ENCODE measurements at places on chromosomes 3 and 15. TPM values are rescaled to one million over a fixed set of nuclear protein-coding genes. Genes with fewer than 3 reads are reported as not detected.

DNA sequence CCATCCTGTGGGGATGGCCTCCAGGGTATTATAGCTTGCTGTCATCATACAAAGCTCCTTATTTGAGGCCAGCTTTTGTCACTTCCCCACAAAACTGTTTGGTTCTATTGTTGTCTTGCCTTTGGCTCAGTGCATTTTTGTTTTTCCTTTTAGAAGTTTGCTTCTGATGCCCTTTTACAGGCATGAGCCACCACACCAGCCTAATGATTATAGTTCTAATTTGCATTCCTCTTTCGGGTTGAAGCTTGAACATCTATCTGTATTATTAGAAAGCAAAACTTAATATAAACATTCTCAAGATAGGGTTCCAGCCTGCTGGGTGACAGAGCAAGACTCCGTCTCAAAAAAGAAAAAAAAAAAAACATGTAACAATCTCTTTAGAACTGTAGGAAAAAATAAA is 39.8 kb downstream of the SMARCC1 start:
- no peak for DNase-seq

DNA sequence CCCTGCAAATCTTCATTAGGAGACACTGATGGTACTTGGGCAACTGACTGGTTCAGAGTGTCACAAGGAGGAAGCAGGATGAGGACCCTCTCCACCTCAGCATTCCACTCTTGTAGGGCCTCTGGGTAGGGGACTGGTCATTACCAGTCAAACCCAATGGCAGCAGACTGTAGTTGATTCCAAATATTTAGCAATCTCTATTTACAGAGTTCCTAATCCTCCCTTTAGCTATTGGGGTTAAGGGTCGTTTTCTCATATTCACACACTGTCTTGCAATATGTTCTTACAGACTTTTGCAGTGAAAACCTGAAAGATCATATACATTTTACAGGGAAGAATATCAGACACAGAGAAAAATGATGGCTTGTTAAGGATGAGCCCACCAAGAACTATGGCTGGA is 397.7 kb downstream of the GAP43 start:
- no peak for DNase-seq

DNA sequence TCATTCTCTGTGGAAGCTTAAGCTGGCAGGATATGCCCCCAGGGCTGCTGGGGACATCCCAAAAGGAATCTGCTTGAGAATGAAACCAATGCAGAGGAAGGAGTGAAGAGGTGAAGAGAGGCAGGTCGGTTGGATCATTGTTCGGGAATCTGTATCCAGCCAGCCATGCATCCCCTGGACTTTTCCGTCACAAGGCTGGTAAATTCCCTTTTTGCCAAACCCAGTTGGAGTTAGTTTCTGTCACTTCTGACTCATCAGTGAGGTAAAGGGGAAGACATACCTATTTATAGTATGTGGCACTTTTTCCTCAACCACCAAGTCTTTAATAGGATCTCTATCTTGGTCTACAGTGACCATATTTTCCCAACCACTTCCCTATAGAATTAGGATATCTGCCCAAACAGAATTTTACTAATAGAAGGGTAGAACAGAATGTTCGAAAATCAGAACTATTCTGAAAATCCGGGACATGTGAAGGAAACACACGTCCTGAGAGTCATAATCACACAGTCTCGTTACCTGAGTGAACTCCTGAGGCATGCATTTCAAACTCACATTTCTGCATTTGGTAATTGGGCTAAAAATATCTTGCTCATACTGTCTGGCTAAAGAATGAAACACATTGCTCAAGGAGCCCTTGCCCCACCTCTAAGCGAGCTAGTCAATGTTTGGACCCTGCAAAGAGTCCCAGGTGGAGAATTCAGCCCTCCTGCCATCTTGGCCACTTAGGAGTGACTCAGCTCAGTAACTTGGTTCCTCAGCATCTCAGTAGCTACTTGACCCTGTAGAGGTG is 289.7 kb upstream of the ADAMTS9 start:
- no peak for DNase-seq

DNA sequence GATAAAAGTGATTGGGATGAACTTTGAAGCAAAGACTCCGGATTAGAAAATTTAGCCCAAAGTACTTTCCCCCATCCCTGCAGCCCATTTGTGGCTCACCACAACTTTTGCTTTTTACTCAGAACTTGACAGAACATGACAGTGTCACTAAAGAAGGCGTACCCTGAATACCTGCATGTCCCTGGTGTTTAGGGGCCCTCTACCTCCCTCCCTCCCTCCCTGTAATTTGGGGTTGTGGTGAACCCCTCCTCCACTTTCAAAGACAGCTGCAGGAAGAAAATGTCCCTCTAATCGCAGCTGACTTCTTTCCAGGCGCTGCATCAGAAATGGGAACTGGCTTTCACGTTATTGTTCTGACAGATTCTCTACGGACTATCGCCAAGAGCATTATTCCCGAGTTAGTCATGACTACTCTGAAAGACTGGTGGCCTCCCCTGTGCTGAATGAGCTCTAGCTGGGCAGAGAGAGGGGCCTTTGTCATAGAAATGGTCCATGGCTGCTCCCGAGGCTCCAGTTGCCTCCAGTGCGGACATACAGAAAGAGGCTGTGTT is 93.2 kb upstream of the ARHGEF3 start:
- DNase-seq: peak; percentile 35

GRCh38 chr3:14222900-14223594 is 44.4 kb downstream of the LSM3 start:
- no peak for DNase-seq

- DNase-seq: no peak
Measured at GRCh38 chr3:129746629-129747028, 140.2 kb upstream of the PLXND1 start.

DNA sequence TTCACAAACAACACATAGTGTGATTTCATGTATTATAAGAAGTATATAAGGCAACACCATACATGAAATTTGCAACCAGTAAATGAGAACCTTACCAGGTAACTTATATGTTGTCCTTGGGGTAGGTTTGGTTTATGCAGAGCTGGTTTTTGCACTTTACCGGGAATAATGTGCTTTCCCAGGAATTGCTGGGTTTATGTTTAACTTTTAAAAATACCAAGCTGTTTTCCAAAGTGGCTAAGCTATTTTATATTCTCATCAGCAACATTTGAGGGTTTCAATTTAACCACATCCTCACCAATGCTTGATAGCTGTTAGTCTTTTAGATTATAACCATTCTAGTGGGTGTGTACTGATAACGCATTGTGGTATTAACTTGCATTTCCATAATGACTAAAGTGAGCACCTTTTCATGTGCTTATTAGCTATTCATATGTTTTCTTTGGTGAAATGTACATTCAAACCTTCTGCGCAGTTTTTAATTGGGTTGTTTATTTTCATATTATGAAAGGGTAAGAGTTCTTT is 71.6 kb downstream of the KY start:
- no peak for DNase-seq

DNA sequence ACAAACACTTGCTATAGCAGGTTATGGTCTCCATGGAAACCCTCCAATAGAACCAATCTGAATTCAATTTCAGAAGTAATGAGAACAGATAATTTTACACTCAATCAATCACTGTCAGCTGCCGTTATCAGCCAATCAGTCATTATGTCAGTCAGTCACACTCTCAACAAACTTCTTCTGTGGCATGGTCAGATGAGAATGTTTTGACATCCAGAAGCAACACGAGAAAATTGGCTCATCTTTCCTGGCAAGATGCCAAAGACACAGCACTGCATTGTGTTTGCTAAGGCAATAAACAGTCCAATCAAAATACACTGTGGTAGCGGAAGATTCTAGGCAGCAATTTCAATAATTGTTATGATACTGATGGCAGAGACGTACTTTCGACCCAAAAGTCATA is 190.7 kb downstream of the RORA start:
- no peak for DNase-seq

DNA sequence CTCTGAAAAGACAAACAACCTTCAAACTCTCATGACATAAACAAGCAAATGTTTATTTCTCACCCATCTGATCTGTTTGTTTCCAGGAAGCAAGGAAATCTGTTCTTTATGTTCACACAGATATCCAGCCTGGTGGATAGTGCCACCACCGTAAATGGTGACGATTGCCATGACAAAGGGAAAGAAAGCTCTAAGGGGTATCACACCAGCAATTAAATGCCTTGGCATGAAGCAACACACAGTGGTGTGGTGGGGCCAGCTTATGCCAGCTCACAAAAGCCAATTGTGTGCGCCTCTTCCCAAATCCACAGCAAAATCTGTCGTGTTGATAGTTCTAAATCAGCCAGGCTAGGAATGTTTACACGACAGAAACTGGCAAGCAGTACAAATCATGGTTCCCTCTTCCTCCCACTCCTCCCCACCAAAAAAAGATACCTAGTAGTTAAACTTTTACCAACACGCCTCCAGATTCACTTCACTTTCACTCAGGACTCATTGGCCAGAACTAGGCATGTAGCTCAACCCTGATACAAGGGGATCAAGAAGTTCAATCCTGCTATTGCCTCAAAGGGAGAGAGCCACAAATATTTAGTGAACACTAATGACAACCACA is 189.2 kb upstream of the SLCO3A1 start:
- DNase-seq: no peak

GRCh38 chr15:38477637-38478036 is 23.7 kb downstream of the FAM98B start:
- no peak for DNase-seq

DNA sequence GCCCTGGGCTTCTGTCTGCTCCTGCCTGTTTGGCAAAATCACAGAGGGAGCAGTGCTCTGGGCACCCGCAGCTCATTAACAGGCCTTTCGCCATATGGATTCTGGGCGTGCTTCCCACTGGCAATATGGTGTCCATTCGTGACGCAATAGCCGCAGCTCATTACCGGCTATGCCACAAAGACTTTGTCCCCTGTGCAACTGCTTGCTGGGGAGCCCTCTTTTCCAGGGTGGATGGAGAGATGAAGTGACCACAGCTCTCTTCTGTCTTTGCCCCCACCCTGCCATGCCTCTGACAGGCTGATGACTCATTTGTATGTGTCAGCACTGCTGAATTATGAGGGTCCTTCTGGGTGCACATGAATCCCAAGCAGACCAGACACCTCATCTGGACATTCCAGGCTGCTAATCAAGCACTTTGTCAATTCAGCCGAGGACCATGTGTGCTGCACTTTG is 214.3 kb upstream of the FEZF2 start:
- DNase-seq: no peak

GRCh38 chr3:189275852-189276251 is 104.1 kb downstream of the TPRG1 start:
- DNase-seq: no peak

- DNase-seq: no peak
Measured at GRCh38 chr3:45603226-45603625, 8.7 kb downstream of the LIMD1 start.

GRCh38 chr3:10419637-10420232 is 85.7 kb downstream of the ATP2B2 start:
- DNase-seq: peak; percentile 61

Gene MYEF2
- total RNA-seq: 25.2 TPM

Gene MUSTN1
- not detected for total RNA-seq

Gene ATP8B4
- total RNA-seq: 6.8 TPM

Gene CTXND1
- total RNA-seq: not detected

Gene IL16
- 242 TPM for total RNA-seq

Gene TM4SF4
- total RNA-seq: not detected

Gene C3orf70
- 0.06 TPM for total RNA-seq

Gene UBA5
- 37.8 TPM for total RNA-seq

Gene MEX3B
- total RNA-seq: 0.99 TPM

Measured in activated CD4-positive, alpha-beta T cell treated with anti-CD3 and anti-CD28 coated beads, Interleukin-2, amount 10 ng/mL, durations not matched to agents 7 days and 5 days (primary cell).